ENCODE measurements at places on chromosomes 12 and 14.

GRCh38 chr14:50669441-50669986 is 1.4 kb upstream of the SAV1 start:
- DNase-seq = no peak

DNA sequence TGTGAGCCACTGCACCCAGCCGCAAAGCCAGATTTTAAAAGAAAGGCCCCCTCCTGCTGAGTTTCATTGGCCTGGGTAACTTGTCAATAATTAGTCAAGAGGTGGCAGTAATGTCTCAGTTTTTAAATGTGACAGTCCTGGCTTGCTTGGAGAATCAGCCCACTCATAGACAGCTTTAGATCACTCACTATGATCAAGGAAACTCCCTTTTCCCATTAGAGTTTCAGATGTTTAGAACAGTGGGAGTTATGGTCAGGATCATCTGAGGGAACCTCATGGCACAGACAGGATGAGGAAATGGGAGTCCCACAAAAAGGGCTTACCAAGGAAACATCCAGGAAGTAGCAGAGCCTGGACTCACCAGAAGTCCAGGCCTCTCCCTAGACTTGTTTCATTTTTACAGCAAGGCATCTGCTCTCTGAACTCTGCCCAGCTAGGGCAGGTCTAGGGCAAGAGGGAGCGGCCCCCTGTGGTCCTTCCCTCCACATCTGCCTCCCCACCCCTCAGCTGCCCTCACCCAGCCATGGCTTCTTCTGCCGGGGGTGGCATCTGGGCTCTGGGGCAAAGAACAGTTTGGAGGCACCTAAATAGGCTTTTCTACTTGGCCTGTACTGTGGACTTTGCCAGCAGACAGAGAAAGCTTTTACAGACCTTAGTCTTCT is 11.2 kb downstream of the BCL2L14 start:
- DNase-seq = peak; percentile 98

DNA sequence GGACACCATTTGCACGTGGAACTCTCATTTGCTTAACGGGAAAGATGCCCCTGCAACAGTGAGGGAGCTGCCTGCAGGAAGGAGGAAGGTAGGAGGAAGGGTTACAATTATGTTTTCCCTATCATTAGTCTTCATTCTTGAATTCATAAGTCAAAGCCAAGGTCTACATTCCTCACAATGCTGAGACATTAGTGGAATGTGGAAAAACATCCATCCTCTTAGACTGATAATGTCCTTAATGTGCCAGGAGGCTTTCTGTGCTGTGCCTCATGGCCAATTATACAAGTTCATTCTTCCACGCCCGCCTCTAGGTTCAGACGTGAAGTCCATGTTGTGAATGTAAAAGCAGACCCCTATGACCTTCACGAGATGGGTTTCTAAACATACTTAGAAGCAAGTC is 1212.4 kb upstream of the TMEM132C start:
- DNase-seq = no peak

DNA sequence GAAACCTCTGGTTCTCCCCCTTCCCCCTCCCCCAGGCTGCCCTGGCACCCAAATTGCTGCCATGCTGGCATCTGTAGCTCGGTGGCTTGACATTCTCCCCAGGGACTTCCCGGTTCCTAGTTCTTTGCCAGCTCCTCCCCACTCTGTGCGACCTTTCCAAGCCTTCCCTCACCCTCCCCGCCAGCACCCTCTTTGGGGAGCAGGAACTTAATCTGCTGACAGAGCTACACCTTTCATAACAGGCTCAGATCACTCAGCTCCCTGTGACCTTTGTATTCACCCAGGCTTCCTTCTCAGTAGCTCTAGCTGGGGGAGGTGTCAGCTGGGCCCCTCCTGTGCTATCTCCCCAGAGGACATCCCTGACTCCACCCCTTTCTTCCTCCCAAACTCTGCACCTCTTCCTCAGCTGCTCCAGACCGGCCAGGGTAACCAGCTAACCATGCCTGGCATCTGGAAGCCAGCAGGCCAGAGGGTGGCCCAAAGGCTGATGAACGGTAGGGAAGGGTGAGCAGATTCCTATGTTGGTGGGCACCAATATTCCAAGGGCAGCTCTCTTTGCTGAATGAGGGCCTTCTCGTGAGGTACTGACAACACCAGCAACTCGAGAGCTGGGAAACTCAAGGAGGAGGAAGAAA is 1.8 kb upstream of the COX14 start:
- peak; percentile 92 for DNase-seq

DNA sequence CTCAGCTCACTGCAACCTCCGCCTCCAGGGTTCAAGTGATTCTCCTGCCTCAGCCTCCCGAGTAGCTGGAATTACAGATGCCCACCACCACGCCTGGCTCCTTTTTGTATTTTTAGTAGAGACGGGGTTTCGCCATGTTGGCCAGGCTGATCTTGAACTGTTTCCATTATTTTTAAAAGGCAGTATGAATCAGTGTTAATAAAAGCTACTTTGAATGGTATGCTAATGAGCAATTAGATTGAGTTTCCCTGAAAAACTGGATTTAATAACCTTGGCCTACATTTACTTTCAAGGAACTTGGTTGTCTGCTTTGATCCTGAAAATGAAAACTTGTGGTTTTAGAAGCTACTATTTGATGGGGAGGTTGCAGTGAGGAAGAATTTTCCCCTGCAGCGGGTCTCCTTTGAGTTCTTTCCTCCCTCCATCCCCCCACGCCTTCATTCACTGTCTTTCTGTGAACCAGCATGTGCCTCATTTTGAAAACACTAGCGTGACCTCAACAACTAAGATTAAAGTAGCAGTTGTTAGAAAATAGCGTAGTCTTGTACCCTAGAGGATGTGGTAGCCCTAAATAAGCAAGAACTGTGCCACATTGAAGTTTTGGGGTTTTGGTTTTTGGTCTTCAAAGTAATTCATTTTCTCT is 17.8 kb upstream of the RPS6KA5 start:
- no peak for DNase-seq

DNA sequence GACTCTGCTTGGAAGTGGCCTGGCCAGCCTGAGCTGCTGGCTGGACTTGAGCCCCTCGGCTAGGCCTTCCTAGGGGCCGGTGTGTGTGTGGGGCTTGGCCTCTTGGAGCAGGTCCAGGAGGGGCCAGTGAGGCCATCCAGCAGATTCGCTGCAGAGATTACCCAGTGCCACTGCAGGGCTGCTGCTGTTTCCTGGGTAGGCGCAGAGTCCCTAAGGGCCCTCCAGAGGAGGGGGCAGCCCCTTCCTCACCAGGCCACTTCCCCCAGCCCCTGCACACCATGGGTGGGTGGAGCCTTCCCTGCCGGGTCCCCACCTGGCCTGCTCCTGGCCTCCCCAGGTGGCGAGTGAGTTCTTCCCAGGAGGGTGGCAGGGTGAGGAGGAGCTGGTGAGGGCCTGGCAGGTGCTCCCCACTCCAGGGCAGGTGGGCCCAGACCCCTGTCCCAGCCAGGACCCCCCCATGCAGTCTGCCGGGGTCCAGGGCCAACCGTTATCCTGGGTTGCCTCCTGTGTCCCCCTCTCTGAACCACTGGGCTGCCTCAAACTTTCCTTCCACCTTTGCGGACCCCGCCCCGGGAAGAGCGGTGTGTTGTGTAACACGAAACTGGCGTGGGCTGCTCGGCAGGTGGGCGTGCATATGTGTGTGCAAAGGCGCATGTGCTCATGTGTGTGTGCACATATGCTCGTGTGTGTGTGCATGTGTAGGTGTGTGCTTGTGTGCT is 25.1 kb downstream of the ASPG start:
- no peak for DNase-seq

GRCh38 chr14:50534997-50535396 is 2.6 kb upstream of the MAP4K5 start:
- no peak for DNase-seq

DNA sequence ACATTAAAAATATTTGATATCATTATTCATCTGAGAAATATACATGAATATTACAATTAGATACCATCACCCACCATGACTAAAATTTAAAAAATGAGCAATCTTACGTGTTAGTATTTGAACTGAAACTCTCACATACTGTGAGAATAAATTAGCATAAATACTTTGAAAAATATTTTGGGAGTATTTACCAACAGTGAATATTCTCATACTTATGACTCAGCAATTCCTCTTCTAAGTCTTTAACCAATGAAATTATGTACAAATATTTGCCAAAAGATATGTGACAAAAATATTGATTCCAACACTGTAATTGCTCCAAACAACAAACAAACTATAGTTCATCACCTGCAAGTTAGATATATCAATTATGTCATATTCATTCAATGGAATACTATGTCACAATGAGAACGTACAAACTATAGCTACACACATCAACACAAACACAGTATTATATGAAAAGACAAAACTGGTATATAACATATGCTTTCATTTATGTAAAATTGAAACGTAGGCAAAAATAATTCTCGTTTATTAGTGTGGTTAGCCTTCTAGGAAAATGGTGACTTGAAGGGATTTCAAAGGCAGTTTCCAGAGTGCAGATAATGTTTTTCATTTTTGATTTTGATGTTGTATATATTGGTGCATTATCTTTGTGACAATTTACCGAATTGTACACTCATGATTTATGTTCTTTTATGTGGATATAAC is 742.2 kb downstream of the SLC16A7 start:
- DNase-seq = no peak

DNA sequence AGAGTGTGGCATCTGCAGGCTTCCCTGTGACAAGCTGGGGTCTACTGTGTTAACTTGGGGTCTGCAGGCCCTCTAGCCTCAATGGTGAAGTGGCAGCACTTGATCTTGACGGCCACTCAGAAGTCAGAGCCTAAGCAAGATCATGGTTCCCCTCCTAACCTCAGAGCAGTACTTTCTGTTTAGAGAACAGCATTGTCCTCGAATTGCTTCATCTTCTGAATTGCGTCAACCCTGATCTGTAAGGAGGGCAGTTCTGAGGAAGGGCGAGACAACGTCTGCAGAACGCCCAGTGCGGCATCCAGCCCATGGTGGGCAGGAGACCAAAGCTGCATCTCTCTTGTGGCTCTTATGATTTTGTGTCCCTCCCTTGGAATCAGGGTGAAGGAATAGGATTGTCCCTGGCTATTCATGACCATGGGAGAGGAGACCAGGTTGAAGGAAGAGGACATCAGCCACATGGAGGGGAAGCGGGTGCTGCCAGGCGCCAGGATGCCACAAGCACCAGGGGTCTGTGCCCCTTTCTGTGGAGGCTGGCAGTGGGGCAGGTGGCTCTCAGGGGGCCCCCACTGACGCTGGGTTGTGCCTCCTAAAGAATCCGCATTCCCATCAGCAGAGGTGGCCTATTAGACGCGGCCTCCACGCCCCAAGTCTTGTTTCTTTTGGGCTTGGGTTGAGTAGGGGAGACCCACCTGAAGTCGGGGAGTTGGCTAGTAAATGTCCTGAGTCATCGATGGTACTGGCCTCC is 2.2 kb downstream of the SERPINA9 start:
- DNase-seq = no peak

Data from small intestine (tissue), 16 donors.